Pancreas (tissue), 10 donors: ENCODE measurements at places on chromosomes 3 and 15.
A peak's percentile ranks its signal among the peaks of the same experiment; 100 is the strongest.

- DNase-seq = no peak
These were observed 193.5 kb upstream of the SOX2 start for GRCh38 chr3:181518222-181518621.

- no peak for DNase-seq
These were observed 504.7 kb upstream of the NR2F2 start for GRCh38 chr15:95825671-95826411.

GRCh38 chr3:43341788-43342187, 55.4 kb downstream of the SNRK start:
- DNase-seq = no peak

- no peak for DNase-seq
These were observed 356.6 kb upstream of the ROBO2 start for GRCh38 chr3:76683256-76683655.

DNA sequence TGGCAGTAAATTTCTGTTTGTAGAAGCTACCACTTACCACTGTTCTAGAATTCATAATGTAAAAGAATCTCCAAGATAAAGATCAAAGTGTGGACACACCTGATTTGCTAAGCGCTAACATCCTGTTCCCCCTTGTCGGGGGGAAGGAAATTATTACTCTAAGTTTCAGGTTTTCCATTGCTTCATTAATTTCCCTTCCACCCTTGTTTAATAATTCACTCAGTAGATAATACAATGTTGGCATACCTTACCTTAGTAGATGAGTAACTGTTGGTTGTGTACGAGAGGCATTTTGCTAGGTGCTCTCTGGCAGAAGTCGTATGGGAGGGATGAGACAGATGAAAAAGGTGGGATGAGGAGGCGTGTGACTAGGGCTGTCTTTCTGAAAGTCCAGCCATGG, 641.2 kb upstream of the ARRDC4 start:
- DNase-seq = no peak

- no peak for DNase-seq
These were observed 3.1 kb downstream of the HHATL start for GRCh38 chr3:42699511-42699971.

DNA sequence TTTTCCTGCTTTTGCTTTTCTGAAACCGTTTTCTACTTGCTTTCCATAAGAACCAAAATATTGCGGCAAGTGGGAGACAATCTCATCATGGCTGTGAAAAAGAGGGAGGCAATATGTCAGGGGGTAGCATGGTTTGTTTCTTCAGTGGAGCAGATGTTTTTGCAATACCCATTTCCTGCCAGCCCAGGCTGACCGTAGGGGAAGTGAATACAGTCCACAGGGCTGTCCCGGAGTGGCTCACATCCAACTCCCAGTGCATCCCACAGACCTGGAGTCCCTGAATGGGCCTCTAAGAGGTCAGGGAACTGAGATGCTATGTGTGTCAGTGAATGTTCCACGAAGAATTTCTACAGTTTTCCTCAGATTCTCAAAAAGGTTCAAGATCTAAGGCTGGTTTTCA, 69.6 kb downstream of the EPHB1 start:
- DNase-seq = no peak

GRCh38 chr15:48675436-48675835, 29.9 kb upstream of the FBN1 start:
- no peak for DNase-seq

- no peak for DNase-seq
These were observed 91.2 kb downstream of the DUT start for GRCh38 chr15:48422401-48422800.

- DNase-seq = no peak
These were observed 226.6 kb upstream of the LRRFIP2 start for GRCh38 chr3:37400945-37401344.

GRCh38 chr3:129065016-129065719, 4.6 kb downstream of the GP9 start:
- DNase-seq = no peak

- no peak for DNase-seq
These were observed 58.1 kb downstream of the TM4SF4 start for GRCh38 chr3:149532489-149533180.

DNA sequence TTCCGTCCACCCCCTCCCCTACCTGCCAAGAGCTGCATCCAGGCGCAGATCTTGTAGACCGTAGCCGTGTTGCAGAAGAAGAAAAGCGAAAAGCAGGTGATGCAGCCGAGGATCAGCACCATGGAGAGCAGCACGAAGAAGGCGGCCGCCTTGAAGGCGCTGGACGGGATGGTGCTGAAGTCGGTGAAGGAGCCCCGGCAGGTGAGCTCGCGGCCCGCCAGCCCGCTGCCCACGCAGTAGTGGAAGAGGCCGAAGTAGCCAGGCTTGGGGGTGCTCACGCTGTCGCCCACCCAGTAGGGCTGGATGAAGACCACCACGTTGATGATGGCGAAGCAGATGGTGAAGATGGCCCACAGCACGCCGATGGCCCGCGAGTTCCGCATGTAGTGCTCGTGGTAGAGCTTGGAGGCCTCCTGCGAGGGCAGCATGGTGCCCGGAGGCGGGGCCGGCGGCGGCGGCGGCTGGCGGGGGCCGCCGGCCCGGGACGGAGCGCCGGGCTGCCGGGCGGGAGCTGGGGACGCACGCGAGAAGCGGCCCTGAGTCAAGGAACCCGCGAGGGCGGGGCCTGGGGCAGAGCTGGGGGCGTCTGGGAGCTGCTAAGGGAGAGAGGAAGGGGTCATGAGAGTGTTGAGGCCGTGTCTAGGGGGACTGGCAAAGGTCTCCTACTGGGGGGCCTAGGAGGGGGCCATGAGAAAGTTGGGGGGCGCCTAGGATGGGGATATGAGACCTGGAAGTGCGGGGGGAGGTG, 1.2 kb downstream of the LHFPL4 start:
- DNase-seq = peak; percentile 85

DNA sequence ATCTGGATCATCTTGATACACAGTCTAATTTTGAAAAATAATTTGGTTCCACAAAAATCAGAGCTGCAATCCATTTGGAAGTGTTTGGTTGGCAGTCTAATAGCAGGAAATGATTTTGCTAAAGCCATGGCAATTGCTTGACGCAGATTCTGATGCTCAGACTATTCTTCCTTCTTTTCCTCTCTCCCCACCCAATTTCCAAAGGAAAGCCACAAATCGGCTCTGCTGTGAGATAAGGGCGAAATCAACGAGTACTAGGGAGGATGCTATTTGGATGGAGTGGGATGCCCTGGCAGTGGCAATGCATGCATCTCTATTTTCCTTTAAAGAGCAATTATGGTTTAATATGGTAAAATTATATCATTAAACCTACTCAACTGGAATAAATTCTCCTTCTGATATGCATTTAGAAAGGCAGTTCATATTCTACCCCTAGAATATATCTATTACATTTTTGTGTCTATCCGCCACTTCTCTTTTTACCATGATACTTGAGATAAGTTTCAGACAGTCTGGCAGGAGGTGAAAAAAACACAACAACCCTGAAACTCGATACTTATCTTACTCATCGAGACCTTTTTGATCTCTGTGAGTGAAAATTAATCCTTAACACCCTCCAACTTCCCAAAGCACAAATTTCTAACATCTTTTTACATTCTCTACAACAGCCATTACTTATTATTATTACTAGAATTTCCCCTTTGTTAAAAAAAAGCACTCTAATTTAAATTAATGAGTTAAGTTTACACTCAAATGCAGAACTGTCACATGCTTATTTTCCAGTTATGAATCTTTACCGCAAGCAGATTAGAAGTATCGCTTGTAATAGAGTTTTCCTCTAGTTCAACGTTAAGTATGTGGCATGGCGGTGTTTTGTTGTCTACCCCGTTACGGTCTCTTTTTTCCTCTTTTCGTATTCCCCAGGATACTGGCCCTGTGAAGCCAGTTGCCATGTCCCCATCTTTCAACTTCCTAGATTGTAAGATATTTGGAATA, 433.3 kb downstream of the FOXP1 start:
- DNase-seq = no peak

- peak; percentile 39 for DNase-seq
These were observed 27.6 kb upstream of the TRPM1 start for GRCh38 chr15:31128919-31129768.

DNA sequence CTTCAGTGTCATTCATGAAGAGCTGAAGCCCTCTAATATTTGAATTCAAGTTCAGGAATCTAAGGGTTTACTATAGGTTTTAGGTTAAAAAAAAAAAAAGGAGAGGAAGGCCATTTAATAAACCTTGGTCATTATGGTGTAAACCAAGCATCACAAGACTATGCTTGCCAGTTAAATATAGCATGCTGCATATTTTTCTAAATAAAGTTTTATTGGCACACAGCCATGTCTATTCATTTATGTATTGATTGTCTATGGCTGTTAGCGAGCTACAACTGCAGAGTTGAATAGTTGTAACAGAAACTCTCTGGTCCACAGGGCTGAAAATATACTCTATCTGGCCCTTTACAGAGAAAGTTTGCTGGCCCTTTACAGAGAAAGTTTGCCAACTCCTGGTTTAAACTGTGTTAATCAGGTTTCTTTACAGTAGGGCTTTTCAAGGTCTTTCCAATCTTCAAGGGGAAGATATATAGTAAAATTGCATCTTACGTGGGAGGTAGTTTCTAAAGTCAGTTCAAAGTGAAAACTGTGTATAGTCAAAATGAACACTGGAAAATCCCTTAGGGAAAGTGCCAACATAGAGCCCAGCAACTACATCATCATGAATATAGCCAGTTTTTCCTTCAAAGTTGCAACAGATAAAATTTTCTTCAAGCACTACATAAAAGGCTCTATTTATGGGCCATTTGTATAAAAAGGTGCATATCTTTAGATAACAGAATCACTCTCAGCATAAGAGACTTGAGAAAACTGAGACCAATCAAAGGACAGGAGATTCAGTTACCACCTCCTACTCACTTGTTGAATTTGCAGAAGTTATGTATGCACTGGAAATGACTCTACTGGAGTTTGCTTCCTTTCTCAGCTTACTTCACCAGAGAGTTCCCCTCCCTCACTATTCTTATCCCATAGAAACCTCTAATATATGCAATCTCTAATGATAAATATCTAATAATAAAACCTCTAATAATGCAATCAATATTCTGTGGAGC, 49.7 kb upstream of the FRMD4B start:
- no peak for DNase-seq

DNA sequence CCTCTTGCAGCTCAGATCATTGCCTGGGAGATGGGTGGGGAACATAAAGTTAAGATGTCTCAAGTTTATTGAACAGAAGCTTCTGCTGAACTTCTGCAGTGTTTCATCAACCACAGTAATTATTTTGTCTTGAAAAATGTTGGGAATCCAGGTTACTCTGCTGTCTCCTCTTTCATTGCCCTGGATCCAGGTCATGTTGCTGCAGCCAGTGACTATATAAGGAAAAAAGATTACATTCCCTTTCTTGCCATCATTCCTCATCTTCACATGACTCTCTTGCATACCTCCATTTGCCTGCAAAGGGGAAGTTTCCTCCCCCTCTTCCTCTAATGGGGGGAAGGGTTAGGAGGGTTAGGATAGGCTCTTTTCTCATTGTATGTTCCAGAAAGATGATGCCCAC, 15.1 kb downstream of the GMNC start:
- no peak for DNase-seq

DNA sequence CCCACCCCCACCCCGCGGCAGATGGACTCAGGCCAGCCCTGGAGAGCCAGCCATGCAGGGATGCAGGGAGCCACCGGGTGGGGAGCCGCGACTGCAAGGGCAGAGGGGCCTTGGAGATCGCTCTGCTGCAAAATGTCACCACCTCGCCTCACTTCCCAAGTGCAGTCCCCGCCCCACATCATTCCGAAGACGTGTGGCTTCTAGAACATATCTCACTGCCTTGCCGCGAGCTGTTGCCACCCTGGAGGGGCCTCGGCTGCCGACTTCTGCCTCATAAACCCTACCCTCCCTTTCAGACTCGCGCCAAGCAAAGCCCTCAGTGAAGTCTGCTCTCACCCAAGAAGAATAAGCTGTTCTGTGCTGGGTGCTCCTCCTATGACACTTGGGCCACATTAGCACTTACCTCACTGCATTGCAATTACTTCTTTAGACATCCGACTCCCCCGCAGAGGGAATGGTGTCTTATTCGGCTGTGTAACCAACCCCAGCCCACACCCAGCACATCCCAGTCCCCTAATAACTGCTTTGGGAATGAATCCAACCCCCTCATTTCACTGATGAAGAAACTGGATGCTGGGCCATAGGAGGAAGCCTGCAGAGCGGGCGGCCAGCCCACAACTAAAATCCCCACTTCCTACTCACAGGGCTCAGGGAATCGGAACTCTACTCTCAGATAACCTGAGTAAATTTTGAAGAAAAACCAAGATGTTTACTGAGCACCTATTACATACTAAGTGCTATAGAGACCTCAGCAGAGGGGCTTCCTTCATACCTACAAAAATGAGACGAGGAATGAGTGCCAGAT, 8.6 kb downstream of the TLE3 start:
- DNase-seq = no peak

DNA sequence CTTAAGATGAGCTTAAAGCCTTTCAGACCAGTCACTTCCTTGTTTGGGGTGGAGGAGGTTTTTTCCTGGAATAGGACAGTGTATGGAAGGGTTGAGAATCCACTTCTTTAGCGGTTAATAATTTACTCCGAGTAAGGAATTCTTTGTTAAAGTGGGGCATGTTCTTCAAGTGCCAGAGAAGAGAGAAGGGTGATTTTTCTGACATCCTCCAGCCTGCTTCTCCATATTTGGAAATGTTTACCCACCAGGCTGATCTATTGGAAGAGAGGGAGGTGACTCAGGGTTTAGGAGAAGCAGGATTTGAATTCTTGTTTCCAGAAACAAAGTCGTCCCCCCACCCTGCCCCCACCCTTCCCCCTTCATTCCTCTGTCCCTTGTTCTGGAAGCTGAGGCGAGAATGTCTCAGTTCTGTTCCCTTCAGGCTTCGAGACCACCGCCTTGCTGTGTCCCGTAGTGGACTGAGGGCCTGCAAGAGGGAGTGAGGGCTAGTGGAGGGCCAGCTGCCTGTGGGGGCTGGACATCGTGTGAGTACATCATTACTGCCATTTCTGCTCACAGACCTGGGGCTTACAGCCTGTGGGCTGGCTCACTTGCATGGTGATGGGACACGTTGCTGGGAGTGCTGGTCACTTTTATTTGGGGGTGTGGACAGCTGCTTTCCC, 58.5 kb downstream of the LPP start:
- DNase-seq = no peak

DNA sequence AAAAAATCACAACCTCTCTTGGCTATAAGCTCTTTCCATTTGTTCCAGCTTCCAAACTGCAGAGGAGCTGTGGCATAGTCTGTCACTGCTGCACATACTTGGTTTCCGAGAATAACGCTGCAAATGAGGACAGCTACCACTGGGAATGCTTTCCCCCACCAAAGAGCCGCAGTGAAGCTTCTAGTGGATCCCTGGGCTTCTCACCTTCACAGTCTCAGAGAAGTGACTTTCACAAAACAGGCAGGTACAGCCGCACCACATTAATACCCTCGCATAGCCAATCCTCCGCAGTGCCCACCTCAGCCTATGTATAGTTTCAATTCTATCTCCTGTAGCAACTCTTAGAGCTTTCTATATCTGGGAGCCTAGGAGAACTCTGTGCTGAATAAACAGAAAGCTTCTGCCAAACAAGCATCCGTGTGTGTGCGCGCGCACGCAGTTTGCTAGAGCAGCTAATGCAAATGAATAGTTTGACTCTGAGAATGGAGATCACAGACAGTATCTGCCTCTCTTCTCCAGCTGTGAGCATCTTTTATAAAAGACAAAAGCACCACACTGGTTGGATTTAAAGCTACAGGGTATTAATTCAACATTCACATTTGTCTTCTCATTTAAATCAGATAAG, 81.9 kb upstream of the PLXND1 start:
- peak; percentile 33 for DNase-seq
